Chondrocyte (in vitro differentiated cells): ENCODE measurements at places on chromosomes 12 and 14. TPM values are rescaled to one million over a fixed set of nuclear protein-coding genes. Genes with fewer than 3 reads are reported as not detected.

The LBHD2 gene
- not detected in 3 replicates for total RNA-seq

- no peak overlapping the region for H3K4me3 ChIP-seq
- no peaks in the 10 kb centered on the region for H3K36me3 ChIP-seq
- no peak overlapping the region for H3K27ac ChIP-seq
- H3K4me1 ChIP-seq, result peaks cover 32% of the 10 kb centered on the region
- no peak for DNase-seq
These were observed 31.5 kb upstream of the BHLHE41 start for GRCh38 chr12:26156201-26156871.

- H3K4me3 ChIP-seq, result no peak overlapping the region
- no peak for DNase-seq
- H3K27me3 ChIP-seq, result no peaks in the 10 kb centered on the region
- H3K27ac ChIP-seq, result no peak overlapping the region
- H3K4me1 ChIP-seq, result no peaks in the 10 kb centered on the region
- H3K36me3 ChIP-seq, result peaks cover 7% of the 10 kb centered on the region
These were observed 46.5 kb downstream of the IFT81 start for GRCh38 chr12:110170535-110171185.

The KRT78 gene
- not detected in 3 replicates for total RNA-seq

The KCNC2 gene
- not detected in 3 replicates for total RNA-seq

The TDRD9 gene
- not detected in 3 replicates for total RNA-seq

GRCh38 chr12:71727958-71728357 is 26.7 kb upstream of the RAB21 start:
- no peak overlapping the region for H3K27ac ChIP-seq
- no peaks in the 10 kb centered on the region for H3K27me3 ChIP-seq
- H3K4me1 ChIP-seq, result peaks cover 3% of the 10 kb centered on the region
- no peak for DNase-seq

The FOXN4 gene
- not detected in 3 replicates for total RNA-seq

DNA sequence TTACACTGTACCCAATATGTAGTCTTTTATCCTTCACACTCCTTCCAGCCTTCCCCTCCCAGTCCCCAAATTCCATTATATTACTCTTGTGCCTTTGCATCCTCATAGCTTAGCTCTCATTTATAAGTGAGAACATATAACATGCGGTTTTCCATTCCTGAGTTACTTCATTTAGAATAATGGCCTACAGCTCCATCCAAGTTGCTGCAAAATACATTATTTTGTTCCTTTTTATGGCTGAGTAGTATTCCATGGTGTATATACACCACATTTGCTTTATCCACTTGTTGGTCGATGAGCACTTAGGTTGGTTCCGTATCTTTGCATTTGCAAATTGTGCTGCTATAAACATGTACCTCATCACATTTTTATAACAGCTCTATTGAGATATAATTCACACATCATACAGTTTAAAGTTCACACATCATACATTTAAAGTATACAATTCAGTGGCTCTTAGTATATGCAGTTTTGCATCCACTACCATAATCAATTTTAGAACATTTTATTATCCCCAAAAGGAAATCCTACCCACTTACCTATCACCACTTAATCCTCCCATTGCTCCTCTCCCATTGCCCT is 23.5 kb downstream of the RBMS2 start:
- no peak overlapping the region for H3K4me3 ChIP-seq
- H3K4me1 ChIP-seq, result peaks cover 3% of the 10 kb centered on the region
- H3K27me3 ChIP-seq, result no peaks in the 10 kb centered on the region
- H3K36me3 ChIP-seq, result no peaks in the 10 kb centered on the region
- H3K27ac ChIP-seq, result no peak overlapping the region
- DNase-seq, result no peak

GRCh38 chr14:102807013-102807406 is 29.8 kb downstream of the TRAF3 start:
- peaks cover 33% of the 10 kb centered on the region for H3K4me1 ChIP-seq
- peak; percentile 62 for DNase-seq
- H3K36me3 ChIP-seq, result no peaks in the 10 kb centered on the region
- no peak overlapping the region for H3K27ac ChIP-seq
- no peaks in the 10 kb centered on the region for H3K27me3 ChIP-seq

GRCh38 chr14:77065851-77066577 is 32.0 kb upstream of the CIPC start:
- no peak overlapping the region for H3K4me3 ChIP-seq
- no peaks in the 10 kb centered on the region for H3K36me3 ChIP-seq
- H3K4me1 ChIP-seq, result peaks cover 12% of the 10 kb centered on the region
- no peak overlapping the region for H3K27ac ChIP-seq
- H3K27me3 ChIP-seq, result no peaks in the 10 kb centered on the region
- DNase-seq, result no peak

- no peaks in the 10 kb centered on the region for H3K36me3 ChIP-seq
- H3K4me1 ChIP-seq, result no peaks in the 10 kb centered on the region
- H3K4me3 ChIP-seq, result no peak overlapping the region
- H3K27me3 ChIP-seq, result no peaks in the 10 kb centered on the region
These were observed 87.1 kb upstream of the PTHLH start for GRCh38 chr12:28059668-28060067.

GRCh38 chr12:43348221-43348620 is 203.8 kb downstream of the ADAMTS20 start:
- no peak overlapping the region for H3K27ac ChIP-seq
- peaks cover 4% of the 10 kb centered on the region for H3K27me3 ChIP-seq
- H3K36me3 ChIP-seq, result peaks cover 3% of the 10 kb centered on the region
- no peak for DNase-seq
- H3K4me3 ChIP-seq, result no peak overlapping the region
- H3K4me1 ChIP-seq, result no peaks in the 10 kb centered on the region
